NCI-H1092 (cell line): ENCODE measurements at places on chromosomes 6 and 20.

- DNase-seq, result no peak
Observed at GRCh38 chr6:159085396-159085895, 40.7 kb upstream of the TAGAP start.

- DNase-seq, result no peak
Observed at GRCh38 chr6:24930431-24930871, 5.3 kb downstream of the RIPOR2 start.

GRCh38 chr6:6932968-6933367 lies 174.8 kb upstream of the RREB1 start:
- DNase-seq, result no peak

- DNase-seq, result no peak
Observed at GRCh38 chr20:64100946-64101688, 6.2 kb downstream of the NPBWR2 start.

DNA sequence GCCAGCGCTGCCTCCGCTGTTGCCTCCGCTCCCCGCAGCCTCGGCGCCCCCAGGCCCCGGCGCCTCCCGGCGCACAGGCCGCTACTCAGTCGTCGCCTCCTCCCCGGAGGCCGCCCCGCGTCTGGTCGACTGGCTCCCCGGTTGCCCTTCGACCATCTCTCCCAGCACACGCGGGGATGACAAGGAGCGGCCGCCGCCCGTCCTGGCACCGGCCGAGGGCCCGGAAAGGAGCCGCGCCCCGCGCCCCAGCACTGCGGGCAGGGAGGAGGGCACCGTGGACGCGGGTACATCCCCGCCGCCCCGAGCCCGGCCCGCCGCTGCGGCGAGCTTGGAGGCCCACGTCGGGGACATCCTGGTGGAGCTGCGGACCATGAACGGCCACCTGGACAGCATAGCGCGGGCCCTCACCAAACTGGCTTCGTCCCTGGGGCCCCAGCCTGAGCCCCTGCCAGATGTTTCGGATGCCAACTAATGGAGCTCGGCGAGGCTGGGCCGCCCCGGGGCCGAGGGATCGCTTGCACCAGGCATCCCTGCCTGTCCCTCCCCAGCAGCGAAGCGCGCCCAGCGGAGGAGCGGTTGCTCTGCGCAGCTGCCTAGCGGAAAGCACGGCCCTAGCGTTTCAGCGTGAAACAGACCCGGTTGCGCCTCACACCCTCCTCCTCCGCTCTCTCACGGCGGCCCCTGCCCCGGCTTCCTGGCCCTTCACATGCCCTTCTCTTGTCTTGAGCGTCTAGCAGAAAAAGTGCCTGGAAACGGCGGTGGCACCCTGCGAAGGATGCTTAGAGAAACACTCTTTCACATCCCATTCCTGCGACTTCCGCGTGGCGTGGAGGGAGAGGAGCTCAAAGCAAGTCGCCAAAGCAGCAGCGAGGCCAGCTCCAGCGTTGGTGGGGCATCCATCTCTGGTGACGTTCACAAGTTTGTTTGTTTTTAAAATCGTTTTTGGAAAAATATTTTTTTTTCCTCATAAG lies 285.8 kb upstream of the SUPT3H start:
- DNase-seq, result no peak

- DNase-seq, result no peak
Observed at GRCh38 chr6:157987788-157988699, 6.4 kb downstream of the SYNJ2 start.

- no peak for DNase-seq
Observed at GRCh38 chr20:15763366-15763765, 809.9 kb downstream of the KIF16B start.

GRCh38 chr6:35790683-35791082 lies 6.4 kb downstream of the CLPS start:
- DNase-seq, result no peak

DNA sequence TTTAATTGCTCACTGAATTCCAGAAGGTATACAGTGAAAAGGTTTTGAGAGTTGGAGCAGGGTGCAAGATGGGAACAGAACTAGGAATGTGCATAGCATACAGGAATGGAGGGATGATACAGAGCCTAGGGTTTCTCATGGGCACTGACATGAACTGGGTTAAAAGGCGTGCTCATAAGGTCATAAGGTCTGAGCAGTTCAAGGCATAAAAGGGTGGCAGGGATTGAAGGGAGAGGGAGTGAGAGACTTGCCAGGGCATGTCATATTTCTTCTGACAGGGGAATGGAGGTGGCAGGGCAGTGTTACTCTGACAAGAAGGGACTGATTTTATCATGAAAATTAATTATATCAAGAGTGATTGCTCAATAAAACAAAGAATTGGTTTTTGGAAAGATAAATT lies 4.7 kb downstream of the MLIP start:
- no peak for DNase-seq

DNA sequence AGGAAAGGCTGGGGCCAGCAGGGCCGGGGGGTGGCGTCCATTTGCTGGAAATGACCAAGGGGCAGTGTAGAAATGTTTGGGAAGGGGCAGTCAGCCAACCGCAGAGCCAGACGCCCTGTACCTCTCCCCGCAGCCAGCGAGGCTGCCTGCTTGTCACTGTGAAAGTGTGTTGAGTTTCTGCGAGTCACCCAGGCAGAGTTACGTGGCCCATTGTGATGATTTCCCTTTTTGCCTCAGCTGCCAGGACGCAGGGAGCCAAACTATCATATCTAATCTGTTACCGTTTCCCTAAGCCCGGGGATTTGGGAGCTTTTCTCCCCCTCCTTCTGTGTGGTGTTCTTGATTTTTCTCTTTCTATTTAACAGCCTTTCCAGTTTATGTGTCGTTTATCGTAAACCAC lies 67.9 kb upstream of the STX16 start:
- no peak for DNase-seq

DNA sequence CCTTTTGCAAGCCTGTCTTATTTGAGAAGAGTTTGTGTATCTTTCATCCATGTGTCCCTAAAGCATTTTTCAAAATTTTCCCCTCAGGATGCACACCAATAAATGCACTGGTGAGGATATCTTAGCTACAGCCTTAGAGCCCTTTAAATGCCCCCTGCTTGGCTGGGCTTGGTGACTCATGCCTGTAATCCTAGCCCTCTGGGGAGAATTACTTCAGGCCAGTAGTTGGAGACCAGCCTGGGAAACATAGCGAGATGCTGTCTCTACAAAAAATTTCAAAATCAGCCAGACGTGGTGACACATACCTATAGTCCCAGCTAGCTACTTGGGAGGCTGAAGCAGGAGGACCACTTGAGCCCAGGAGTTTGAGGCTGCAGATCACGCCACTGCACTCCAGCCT lies 33.8 kb upstream of the PLCB4 start:
- no peak for DNase-seq

- no peak for DNase-seq
Observed at GRCh38 chr20:4216866-4217265, 201.5 kb upstream of the RNF24 start.

DNA sequence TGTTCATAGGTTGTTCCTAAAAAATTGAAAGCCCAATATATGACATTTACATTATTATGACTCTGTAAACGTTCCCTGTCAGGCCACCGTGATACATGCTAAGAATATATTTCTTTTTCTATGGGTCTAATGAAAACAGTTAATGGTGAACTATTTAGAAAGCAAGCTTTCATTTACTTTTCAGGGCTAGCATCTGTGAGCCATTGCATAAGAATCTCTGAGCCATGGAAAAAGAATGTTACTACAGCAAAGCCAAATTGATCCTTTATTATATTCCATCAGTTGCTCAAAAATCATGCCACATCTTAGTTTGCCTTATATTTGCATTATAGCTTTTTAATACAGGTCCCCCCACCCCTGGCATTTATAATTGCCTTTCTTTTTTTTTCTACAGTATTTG lies 275.5 kb downstream of the ZFAND3 start:
- no peak for DNase-seq
